ENCODE measurements at places on chromosomes 4 and X. TPM values are rescaled to one million over a fixed set of nuclear protein-coding genes. Genes with fewer than 3 reads are reported as not detected.

Gene SRPX
- total RNA-seq = 36.2 TPM

Gene CXCL1
- 2.2 TPM for total RNA-seq

Gene TEX13D
- total RNA-seq = not detected

Gene BEX1
- total RNA-seq = not detected

Gene TMEM154
- total RNA-seq = 5.5 TPM

Gene NWD2
- total RNA-seq = not detected

Gene COQ2
- total RNA-seq = 9.0 TPM

- no peak for DNase-seq
- no peak overlapping the region for H3K4me3 ChIP-seq
- H3K36me3 ChIP-seq = no peaks in the 10 kb centered on the region
- no peaks in the 10 kb centered on the region for H3K4me1 ChIP-seq
Observed at GRCh38 chr4:126710935-126711334, 921.8 kb upstream of the INTU start.

GRCh38 chr4:169175035-169175434 is 95.7 kb downstream of the SH3RF1 start:
- no peak overlapping the region for H3K4me3 ChIP-seq
- no peak for DNase-seq
- H3K27ac ChIP-seq = no peak overlapping the region
- no peaks in the 10 kb centered on the region for H3K36me3 ChIP-seq
- H3K4me1 ChIP-seq = peaks cover 31% of the 10 kb centered on the region

DNA sequence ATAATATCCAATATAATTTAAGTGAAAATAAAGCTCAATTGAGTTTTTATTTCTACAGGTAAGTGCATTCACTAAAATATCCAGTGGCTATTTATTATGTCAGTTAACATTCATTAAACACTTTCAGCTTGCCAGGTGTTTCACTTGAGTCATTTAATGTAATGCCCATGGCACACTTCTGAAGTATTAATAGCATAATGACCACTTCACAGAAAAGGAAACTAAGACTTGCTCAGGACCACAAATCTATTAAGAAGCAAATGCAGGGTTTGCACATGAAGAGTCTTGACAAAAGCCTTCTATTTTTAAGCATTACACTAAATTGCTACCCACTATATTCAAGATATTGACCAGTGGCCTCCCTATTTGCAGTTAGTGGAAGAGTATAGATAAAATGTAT is 612.7 kb downstream of the KCTD8 start:
- no peaks in the 10 kb centered on the region for H3K4me1 ChIP-seq
- no peak for DNase-seq
- H3K36me3 ChIP-seq = no peaks in the 10 kb centered on the region
- H3K27ac ChIP-seq = no peak overlapping the region
- H3K27me3 ChIP-seq = no peaks in the 10 kb centered on the region
- no peak overlapping the region for H3K4me3 ChIP-seq

- no peaks in the 10 kb centered on the region for H3K4me1 ChIP-seq
- DNase-seq = no peak
- no peak overlapping the region for H3K27ac ChIP-seq
- no peaks in the 10 kb centered on the region for H3K27me3 ChIP-seq
Observed at GRCh38 chr4:47551682-47552081, 66.6 kb downstream of the ATP10D start.

- no peak overlapping the region for H3K4me3 ChIP-seq
- DNase-seq = no peak
- H3K27ac ChIP-seq = no peak overlapping the region
- no peaks in the 10 kb centered on the region for H3K36me3 ChIP-seq
Observed at GRCh38 chr4:14262221-14262620, 634.7 kb upstream of the BOD1L1 start.

DNA sequence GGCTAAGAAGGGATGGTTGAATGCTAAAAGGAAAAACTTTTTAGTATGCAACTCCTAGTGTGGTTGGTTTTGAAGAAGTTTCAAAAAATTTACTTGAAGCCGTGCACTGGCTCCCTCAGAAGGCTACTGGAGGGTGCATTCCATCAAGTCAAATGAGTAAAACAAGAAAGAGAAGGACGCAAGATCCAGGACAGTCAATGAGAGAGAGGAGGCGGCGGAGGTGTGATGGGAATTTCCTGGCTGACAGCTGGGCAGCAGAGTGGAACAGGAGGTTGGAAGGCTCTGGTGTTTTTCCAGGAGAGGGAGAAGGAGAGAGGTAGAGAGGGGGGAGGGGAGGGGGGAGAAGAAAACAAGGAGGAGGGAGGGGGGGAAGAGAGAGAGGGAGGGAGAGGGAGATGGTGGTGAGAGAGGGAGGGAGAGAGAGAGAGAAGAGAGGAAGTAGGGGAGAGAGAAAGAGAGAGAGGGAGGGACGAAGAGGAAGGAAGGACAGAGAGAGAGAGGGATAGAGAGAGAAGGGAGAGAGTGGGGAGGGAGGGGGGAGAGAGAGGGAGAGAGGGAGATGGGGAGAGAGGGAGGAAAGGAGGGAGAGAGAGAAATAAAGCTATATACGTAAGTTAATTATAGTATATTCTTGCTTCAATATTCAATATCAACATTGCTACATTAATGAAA is 126.4 kb downstream of the SH3KBP1 start:
- no peak overlapping the region for H3K4me3 ChIP-seq
- no peaks in the 10 kb centered on the region for H3K4me1 ChIP-seq
- no peak overlapping the region for H3K27ac ChIP-seq
- no peaks in the 10 kb centered on the region for H3K27me3 ChIP-seq
- DNase-seq = no peak

DNA sequence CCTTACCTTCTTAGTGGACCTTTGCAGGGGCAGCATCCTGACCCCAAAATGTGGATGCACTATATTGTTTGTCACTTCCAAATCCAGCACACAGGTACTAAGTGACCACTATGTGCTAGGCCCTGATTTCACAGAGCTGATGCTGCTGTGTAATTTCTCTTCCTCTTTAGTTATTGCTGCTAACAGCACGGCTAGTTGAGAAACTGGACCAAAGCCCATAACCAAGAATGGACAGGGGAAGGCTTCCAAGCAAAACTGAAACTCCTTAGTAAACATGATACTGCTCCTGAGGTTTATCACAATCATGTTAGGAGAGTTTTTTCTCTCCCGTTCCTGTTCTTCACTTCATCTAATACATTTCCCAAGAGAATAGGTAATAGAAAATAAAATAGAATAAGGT is 172.9 kb upstream of the TTC29 start:
- no peaks in the 10 kb centered on the region for H3K4me1 ChIP-seq
- H3K27me3 ChIP-seq = no peaks in the 10 kb centered on the region
- peak; percentile 66 for DNase-seq
- no peak overlapping the region for H3K27ac ChIP-seq
- no peaks in the 10 kb centered on the region for H3K36me3 ChIP-seq
- no peak overlapping the region for H3K4me3 ChIP-seq

DNA sequence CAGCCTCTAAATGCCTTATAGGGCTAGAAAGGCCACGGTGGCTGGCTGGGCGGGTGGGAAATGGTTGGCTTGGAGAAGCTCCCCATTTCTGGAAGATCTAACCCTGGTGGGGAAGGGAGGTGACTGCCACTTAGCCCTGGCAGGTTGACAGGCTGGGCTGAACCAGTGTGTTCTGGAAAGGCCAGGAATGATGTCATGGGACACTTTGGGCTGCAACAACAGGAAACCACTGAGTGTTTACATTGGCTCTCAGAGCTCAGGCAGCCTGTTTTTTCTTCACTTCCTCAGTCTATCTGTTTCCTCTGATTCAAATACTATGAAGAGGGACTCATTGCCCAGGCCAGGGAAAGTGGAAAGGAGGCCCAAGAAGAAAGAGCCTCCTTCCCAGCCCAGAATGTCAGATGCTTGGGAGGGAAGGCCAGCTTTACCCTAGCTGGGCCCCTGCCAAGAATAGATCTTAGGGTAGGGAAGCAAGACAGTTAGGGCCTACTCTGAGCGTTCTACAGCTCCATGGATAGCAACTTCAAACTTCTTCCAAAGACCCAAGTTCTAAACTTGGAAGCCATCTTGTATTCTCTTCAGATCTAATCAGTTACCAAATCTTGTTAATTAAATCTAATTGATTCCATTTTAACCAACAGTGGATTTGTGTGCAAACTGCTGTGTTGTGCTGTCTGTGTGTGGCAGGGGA is 65.8 kb upstream of the MSN start:
- H3K4me1 ChIP-seq = peaks cover 10% of the 10 kb centered on the region
- no peaks in the 10 kb centered on the region for H3K36me3 ChIP-seq
- H3K4me3 ChIP-seq = no peak overlapping the region

DNA sequence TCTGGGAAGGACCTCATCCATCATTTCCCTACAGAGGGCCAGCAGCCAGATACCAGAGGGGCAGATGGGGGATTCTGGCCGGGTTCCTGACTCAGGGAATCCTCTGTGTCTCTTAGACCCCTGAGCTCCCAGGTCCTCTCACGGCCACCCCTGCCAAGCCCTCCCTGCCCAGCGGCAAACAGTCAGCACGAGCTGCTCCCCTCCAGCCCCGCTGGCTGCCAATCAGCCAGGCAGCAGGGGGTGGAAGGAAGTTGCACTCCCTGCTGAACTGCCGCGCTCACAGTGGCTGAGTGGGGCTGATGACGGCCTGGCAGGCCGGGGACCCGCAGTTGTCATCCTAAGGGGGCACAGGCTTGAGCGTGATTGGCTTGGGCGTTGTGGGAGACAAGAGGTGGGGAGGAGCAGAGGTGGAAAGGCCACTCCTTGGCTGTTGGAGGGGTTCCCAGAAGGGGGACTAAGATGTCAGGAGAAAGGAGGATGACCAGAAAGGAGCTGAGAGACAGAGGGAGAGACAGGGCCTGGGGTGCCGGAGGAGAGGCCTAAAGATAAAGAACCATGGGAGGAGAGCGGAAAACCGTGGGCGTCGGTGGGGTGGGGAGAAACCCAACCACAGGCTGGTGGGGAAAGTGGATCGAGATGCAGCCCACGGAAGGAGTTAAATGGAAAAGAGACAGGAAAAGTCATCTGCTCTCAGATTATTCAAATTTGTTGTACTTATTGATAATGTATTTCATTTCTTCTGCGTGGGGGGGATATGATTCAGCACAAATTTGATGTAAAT is 4.4 kb upstream of the CCDC149 start:
- peaks cover under 1% of the 10 kb centered on the region for H3K4me1 ChIP-seq
- no peak overlapping the region for H3K4me3 ChIP-seq

DNA sequence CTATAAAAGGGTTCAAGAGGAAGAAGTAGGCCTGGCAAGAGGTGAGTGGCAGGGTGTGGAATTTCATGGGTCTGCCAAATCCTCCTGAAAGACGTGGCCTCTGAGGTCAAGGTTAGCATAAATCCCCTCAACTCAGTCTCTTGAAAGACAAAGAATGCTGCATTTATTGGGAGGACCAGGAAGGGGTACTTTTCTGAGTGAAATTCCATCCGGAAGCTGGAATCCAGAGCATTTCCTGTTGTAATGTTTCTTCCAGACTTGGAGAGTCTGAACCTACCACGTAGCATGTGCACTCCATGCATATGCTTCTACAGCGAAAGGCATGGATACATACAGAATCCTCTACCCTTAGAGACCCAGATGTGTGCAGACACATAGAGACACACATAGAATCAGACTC is 13.4 kb upstream of the FGD1 start:
- no peaks in the 10 kb centered on the region for H3K27me3 ChIP-seq
- H3K4me1 ChIP-seq = no peaks in the 10 kb centered on the region
- no peak overlapping the region for H3K27ac ChIP-seq
- DNase-seq = peak; percentile 8
- H3K4me3 ChIP-seq = no peak overlapping the region

GRCh38 chr4:52235552-52236201 is 184.6 kb downstream of the SPATA18 start:
- H3K36me3 ChIP-seq = no peaks in the 10 kb centered on the region
- H3K27me3 ChIP-seq = no peaks in the 10 kb centered on the region
- DNase-seq = no peak
- H3K4me3 ChIP-seq = no peak overlapping the region

GRCh38 chr4:154511981-154512380 is 20.4 kb upstream of the DCHS2 start:
- no peaks in the 10 kb centered on the region for H3K4me1 ChIP-seq

DNA sequence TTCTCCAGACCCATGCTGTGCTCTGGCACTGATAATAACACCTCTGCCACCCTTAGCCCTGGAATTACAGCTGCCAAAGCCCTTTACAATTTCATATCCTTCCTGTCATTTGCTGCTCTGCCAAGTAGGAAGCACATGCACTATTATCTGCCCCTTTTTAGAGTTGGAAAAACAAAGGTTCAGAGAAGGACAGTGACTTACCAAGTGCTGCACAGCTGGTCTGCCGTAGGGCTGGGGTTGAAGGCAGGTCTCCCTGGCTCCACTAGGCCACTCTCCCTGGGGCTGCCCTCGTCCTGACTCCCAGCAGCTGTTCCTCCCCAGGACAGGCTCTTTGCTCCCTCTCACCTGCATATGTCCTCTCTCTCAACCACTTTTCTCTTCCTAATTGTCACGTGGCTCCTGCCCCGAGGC is 73.4 kb downstream of the ANAPC4 start:
- no peaks in the 10 kb centered on the region for H3K36me3 ChIP-seq
- no peak for DNase-seq
- H3K27me3 ChIP-seq = no peaks in the 10 kb centered on the region
- no peak overlapping the region for H3K4me3 ChIP-seq
- H3K27ac ChIP-seq = no peak overlapping the region

DNA sequence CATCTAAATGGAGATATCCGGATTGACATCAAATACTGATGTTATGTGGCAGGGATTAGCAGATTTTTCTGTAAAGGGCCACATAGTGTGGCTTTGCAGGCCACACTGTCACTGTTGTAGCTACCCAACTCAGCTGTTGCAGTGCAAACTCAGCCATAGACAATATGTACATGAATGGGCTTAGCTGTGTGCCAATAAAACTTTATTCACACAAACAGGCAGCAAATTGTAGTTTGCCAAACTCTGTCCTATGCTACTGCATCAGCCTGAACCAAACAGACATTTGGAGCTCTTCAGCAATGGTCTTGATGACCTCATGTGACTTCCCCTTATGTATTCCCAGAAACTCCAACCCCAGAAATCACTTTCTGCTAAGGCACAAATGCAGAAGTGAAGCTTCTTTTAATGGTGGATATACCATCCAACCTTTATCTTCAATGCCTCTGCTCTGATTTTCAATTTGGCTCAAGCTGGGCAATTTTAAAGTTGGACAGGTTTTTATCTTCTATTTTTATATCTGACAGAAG is 18.4 kb upstream of the TRPC5OS start:
- DNase-seq = no peak
- H3K27me3 ChIP-seq = no peaks in the 10 kb centered on the region
- no peak overlapping the region for H3K4me3 ChIP-seq

- no peak for DNase-seq
- H3K4me1 ChIP-seq = no peaks in the 10 kb centered on the region
- H3K27me3 ChIP-seq = no peaks in the 10 kb centered on the region
- H3K36me3 ChIP-seq = no peaks in the 10 kb centered on the region
- H3K4me3 ChIP-seq = no peak overlapping the region
Observed at GRCh38 chr4:88091378-88091777, 67.1 kb downstream of the ABCG2 start.

GRCh38 chrX:11460347-11460746 is 167.1 kb downstream of the AMELX start:
- H3K4me1 ChIP-seq = no peaks in the 10 kb centered on the region
- no peak overlapping the region for H3K27ac ChIP-seq
- H3K27me3 ChIP-seq = no peaks in the 10 kb centered on the region
- no peak for DNase-seq
- no peaks in the 10 kb centered on the region for H3K36me3 ChIP-seq

GRCh38 chrX:22795671-22796070 is 204.1 kb upstream of the DDX53 start:
- no peak for DNase-seq
- H3K4me3 ChIP-seq = no peak overlapping the region
- no peaks in the 10 kb centered on the region for H3K36me3 ChIP-seq
- H3K27ac ChIP-seq = no peak overlapping the region
- H3K27me3 ChIP-seq = no peaks in the 10 kb centered on the region
- H3K4me1 ChIP-seq = no peaks in the 10 kb centered on the region

Measured in stomach (tissue), 19 donors.